Left kidney (tissue), 8 donors: ENCODE measurements at places on chromosomes 4 and X. TPM values are rescaled to one million over a fixed set of nuclear protein-coding genes. Genes with fewer than 3 reads are reported as not detected.

SASH3 gene
- polyA plus RNA-seq, result 1.3 TPM

HTN3 gene
- polyA plus RNA-seq, result not detected

CLTRN gene
- polyA plus RNA-seq, result 21.4 TPM

DCAF16 gene
- polyA plus RNA-seq, result 81.0 TPM

TEX11 gene
- polyA plus RNA-seq, result 0.17 TPM

KLB gene
- 0.27 TPM for polyA plus RNA-seq

ADAM29 gene
- 0.07 TPM for polyA plus RNA-seq

ARMCX6 gene
- 71.9 TPM for polyA plus RNA-seq

HPGD gene
- 59.8 TPM for polyA plus RNA-seq

CPZ gene
- 18.9 TPM for polyA plus RNA-seq

GPR119 gene
- polyA plus RNA-seq, result not detected

GAGE2A gene
- not detected for polyA plus RNA-seq

GSTCD gene
- 23.1 TPM for polyA plus RNA-seq

DCAF4L1 gene
- 0.42 TPM for polyA plus RNA-seq

XKRX gene
- 0.25 TPM for polyA plus RNA-seq

DNA sequence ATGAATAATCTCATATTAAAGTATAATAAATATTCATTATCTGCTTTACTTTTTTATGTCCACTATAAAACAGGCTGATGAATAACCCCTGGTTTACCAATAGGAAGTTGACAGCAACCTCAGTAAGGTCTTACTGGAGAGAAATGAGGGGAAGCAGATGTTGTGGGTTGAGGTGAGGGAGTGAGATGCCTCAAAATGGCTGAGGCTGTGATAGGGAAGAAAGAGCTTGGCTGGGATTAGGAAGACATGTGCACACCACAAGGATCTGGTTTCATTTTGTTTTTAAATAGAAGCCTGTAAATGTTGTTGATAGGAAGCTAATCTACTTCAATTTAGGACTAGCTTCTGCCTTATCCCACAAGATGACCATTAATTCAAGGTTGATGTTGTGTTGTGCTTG, 14.4 kb upstream of the CYBB start:
- no peak for DNase-seq

- DNase-seq, result no peak
Observed at GRCh38 chr4:88196523-88197185, 38.2 kb upstream of the ABCG2 start.

GRCh38 chrX:50853399-50853798, 39.4 kb upstream of the SHROOM4 start:
- no peak for DNase-seq

GRCh38 chr4:105145156-105145902, 1.3 kb upstream of the TET2 start:
- DNase-seq, result peak; percentile 30

GRCh38 chrX:51598899-51599298, 19.8 kb downstream of the CENPVL3 start:
- DNase-seq, result no peak

GRCh38 chrX:53684415-53685192, 1.9 kb downstream of the HUWE1 start:
- DNase-seq, result no peak

DNA sequence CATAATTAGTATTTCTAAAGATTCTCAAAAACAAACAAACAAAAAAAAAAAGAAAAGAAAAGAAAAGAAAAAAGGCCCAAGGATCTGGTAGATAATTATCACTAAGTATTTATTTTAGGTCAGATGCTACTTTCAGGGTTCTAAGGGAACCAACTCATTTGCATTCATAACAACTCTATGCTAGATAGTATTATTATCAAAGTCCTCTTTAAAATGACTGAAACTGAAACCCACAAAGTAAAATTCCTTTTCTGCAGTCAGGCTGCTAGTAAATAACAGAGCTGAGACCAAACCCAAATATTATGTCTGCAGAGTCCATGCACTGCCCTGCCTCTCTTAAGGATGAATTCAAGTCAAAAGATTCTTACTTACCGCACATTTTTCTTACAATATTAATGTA, 38.3 kb upstream of the MAPK10 start:
- DNase-seq, result no peak

DNA sequence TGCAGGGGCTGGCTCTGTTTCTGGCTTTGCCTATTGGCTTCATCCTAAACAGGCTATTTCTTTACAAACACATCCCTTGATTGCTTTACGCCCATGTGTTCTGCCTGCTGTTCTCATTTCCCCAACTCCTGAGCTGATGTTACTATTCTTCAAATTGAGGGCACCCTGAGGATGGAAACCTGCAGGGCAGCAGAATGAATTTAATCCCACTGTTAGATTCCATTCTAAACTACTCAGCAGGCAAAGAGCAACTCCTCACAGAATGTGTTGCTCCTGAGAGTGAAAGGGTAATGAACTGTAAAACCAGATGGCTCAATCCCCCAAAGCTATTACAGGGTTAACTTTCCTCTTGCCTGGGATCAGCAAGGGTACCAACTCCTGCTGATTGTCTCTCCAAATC, 75.7 kb downstream of the ANKRD50 start:
- DNase-seq, result no peak

GRCh38 chr4:6582889-6583490, 8.0 kb downstream of the MAN2B2 start:
- DNase-seq, result no peak

DNA sequence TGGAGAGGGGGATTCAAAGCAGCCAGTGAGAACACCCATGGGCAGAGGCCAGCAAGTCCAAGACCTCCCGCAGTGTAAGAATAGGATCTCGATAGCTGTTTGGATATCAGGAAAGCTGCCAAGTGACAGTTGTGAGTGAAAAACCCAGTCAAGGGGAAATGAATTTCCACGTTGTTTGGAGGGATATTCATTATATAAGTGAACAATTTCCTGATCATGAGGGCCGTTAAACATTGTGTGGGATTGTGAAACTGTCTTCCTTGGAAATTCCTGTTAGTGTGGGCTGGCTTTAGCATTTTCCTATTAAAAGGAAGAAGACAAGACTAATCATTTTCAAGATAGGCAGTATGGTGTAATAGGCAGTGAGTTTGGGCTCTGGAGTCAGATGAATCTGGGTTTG, 15.0 kb downstream of the CLDN2 start:
- no peak for DNase-seq

DNA sequence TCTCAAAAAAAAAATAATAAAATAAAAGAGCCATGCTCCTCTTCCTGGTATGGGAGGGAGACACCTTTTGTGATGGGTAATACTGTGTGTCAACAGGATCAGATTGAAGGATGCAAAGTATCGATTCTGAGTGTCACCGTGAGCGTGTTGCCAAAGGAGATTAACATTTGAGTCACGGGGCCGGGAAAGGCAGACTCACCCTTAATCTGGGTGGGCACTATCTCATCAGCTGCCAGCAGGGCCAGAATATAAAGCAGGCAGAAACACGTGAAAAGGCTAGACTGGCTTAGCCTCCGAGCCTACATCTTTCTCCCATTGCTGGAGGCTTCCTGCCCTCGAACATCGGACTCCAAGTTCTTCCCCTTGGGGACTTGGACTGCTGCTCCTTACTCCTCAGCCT, 95.4 kb downstream of the SHOX start:
- DNase-seq, result no peak

GRCh38 chr4:154277172-154277571, 214.4 kb downstream of the DCHS2 start:
- DNase-seq, result no peak

- DNase-seq, result no peak
Observed at GRCh38 chr4:74190919-74191397, 33.0 kb downstream of the MTHFD2L start.

- peak; percentile 20 for DNase-seq
Observed at GRCh38 chrX:73964579-73964978, 339.4 kb upstream of the ZCCHC13 start.

GRCh38 chr4:137735561-137736104, 203.3 kb upstream of the PCDH18 start:
- DNase-seq, result no peak

DNA sequence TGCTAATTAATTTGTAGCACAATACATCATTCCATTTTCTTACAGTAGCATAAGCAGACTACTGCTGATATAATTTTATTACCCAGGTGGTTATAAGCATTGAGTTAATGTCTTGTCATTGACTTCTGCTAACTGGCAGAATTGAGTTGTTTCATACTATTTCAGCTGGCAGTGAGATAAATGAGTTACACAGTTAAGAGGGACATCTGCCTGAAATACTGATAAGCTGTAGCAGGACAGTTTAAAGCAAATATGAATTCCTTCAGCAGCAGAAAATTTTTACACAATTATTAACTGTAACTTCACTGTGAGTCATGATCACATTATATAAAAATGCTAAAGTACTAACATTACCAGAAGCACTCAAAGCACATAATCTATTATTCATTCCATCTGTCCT, 326.8 kb downstream of the INPP4B start:
- no peak for DNase-seq

DNA sequence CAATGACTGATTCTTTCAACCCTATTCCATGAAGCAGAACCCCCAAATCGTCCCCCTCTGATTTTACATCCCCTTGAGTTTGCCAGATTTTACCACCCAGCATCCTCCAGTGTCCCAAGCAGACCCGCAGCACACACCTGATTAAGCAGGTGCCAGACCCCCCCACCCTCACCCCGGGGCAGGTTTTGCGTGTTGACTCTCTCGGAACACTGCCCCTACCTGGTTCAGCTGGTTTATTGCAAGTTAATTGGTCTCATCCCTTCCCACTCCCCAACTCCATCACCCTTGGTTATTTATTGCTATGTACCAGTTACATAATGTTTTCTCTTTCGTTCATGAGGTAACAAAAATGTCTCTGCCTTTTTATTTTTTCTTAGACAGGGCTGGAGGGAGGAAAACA, 258.4 kb downstream of the BCOR start:
- no peak for DNase-seq

DNA sequence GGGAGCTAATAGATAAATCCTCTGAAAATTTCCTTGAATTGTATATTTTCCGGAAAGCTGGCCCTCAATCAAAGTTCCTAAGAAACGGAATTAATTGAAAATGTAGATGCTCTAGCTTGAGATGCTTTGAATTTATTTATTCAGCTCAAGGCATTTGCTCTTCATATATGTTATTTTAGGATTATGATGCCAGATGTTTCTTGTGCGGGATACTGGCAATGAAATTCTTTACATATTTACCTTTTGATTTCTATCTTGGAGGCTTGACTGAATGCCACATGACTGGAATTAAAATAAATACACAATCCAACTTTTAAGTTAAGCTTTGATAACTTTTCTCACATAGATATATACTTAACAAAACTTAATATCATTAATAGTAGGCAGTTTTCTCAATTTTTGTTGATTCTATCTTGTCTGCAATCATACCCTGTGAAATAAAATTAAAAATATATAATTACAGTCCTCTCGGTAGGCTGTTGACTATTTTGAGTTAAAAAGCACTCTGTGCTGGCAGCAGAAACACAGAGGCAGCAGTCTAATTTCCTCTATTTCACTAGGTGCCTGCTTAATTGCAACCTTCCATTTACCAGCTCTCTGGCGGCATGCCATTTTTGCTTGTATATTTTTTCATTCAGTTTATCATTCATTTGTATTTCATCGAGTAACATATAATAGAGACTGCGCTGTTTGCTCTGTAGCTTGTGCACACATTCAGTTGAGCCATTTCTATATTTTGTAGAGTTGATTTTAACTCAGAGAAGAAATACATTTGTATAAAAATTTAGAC, 991.5 kb downstream of the ADGRL3 start:
- DNase-seq, result no peak

DNA sequence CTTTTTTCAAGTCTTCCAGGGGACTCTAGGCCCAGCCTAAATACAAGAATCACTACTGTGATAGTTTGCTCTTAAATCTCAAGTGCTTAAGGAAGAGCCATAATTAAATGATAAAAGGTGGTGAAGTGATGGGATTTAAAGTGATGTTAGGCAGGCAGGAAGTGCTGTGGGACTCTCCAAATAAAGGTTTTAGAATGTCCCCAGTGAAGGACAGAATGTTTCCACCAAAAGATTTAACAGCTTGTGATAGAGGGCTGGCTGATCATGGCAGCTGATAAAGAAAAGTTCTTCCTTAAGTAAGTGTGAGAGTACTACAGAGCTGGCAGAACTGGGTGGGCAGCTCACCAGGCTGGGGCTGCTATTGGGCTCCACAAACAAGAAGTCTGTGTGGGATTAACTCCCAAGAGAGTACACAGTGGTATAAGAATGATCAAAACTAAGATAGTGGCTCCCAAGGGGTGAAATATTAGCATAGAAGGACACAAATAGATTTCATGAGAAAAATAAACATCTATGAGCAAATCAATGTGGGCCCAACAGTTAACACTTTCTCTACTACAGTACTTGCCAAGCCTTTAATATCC, 637.2 kb upstream of the CPEB2 start:
- no peak for DNase-seq

GRCh38 chr4:115315182-115315581, 201.8 kb upstream of the NDST4 start:
- no peak for DNase-seq

GRCh38 chr4:110163327-110164069, 34.9 kb downstream of the ELOVL6 start:
- DNase-seq, result no peak

DNA sequence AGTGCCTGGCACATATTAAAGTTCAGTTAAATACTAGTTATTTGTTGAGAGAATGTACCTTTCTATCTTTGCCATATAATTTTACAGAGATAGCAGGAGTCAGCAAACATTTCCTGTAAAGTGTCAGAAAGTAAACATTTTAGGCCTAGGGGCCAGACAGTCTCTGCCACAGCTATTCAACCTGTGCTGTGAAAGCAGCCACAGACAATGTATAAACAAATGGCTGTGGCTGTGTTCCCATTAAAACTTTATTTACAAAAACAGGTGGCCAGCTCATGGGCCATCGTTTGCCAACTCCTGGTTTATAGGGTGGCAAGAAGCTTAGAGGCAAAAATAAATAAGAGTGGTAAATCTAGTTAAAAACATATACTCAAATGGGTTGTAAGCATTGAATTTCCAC, 34.0 kb upstream of the BRS3 start:
- DNase-seq, result no peak

DNA sequence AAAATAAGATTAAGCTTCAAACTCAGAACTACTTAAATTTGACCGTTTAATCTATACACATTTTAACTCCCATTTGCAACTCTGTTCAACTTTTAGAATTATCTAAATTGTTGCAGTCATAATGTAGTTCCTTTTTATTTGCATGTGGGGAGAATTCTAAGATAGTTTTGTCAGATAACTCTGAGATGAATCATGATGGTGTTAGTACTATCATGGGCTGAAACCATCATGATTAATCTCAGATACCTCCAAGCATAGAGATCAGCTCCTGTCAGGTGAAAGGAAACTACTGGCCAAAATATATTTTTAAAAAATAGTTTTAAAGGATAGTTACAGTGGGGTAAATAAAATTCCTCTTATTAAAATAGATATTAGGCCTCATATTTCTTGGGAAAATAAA, 39.0 kb downstream of the FBXO8 start:
- no peak for DNase-seq
